ENCODE measurements at places on chromosomes 6 and 20. TPM values are rescaled to one million over a fixed set of nuclear protein-coding genes. Genes with fewer than 3 reads are reported as not detected.

DNA sequence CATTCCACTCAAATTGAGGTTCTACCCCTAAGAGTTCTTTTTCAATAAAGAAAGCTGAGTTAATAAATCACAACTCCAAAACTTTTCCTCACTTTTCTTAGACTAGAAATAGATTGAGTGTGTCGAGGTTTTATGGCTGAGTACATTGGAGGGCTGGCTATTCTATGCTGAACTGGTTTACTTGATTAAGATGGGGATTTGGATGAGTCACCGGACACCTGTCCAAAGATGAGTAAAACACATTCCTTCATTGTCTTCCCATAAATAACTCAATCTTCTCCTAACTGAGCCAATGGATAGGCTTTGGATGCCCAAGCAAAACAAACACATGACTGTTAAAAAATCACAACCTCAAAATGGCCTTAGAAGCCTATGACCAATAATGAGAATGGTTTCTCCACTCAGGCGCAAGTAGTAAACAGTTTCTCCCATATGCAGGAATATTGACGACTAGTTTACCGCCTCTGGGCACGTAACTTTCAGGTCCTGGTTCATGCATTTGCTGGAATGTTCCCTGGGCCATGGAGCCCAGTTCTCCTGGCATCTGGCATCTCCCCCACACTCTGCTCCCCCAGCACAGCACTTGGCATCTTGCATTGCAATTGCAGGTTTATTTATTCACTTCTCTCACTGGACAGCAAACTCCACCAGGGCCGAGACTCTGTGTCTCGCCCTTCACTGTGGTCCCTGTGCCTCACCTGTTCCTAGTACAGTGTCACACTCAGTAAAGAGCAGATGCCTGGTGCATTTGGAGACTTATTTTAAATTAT is 43.9 kb downstream of the BCAS1 start:
- H3K27ac ChIP-seq, result no peak overlapping the region
- H3K4me1 ChIP-seq, result no peaks in the 10 kb centered on the region
- H3K36me3 ChIP-seq, result no peaks in the 10 kb centered on the region
- H3K27me3 ChIP-seq, result no peaks in the 10 kb centered on the region

PPP1R3G gene
- total RNA-seq, result not detected

GRCh38 chr6:161232467-161232866 is 41.4 kb downstream of the AGPAT4 start:
- 0 out of 2 replicates have a peak overlapping the region, but pooled peaks have one; percentile 19 for H3K27ac ChIP-seq
- H3K4me1 ChIP-seq, result peaks cover 2% of the 10 kb centered on the region
- no peak overlapping the region for H3K4me3 ChIP-seq
- no peak for DNase-seq
- no peaks in the 10 kb centered on the region for H3K27me3 ChIP-seq
- peaks cover 17% of the 10 kb centered on the region for H3K36me3 ChIP-seq

DNA sequence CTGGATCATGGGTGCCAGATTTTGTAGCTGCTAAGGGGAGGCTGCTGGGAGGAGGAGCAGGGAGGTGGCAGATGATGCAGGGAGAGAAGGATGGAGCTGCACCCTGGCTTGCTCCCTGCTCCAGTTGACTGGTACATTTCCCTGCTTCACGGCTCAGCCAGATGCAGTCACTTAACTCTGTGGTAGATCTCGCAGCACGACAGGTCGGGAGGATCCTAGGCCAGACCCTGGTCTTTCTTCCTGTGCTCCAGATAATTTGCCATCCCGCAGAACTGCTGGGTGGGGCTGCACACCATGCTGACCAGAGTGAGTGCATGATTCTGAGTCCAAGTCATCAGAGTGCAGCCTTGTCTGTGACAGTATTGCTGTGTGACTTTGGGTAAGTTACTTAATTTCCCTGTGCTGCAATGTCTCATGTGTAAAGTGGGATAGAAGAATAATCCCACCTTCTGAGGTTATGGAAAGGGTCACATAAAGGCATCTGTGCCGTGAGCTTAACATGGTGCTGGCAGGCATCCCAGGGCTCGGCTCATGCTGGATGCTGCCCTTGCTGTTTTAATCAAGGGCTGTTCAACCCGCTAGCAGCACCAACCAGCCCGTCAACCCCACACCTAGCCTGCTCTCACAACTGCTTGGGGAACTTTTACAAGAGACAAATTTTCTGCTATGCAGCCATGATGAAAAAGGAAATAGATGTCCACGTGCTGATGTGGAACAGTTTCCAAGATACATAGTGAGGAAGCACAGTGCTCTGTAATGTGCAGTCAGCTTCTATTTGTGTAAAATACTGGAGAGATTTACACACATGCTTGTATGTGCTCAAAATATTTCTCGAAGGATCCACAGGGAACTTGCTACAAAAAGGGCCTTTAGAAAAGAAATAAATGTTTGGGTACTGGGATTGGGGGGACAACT is 257.9 kb downstream of the CDH26 start:
- H3K4me1 ChIP-seq, result no peaks in the 10 kb centered on the region
- H3K27me3 ChIP-seq, result no peaks in the 10 kb centered on the region
- no peaks in the 10 kb centered on the region for H3K36me3 ChIP-seq
- DNase-seq, result no peak
- no peak overlapping the region for H3K4me3 ChIP-seq

CST4 gene
- not detected for total RNA-seq

- no peaks in the 10 kb centered on the region for H3K36me3 ChIP-seq
- DNase-seq, result no peak
- no peaks in the 10 kb centered on the region for H3K4me1 ChIP-seq
Measured at GRCh38 chr6:43840490-43841218, 70.6 kb downstream of the VEGFA start.

- H3K36me3 ChIP-seq, result no peaks in the 10 kb centered on the region
- no peaks in the 10 kb centered on the region for H3K27me3 ChIP-seq
- H3K4me1 ChIP-seq, result no peaks in the 10 kb centered on the region
- DNase-seq, result no peak
- H3K4me3 ChIP-seq, result no peak overlapping the region
Measured at GRCh38 chr6:80488190-80488589, 381.7 kb downstream of the BCKDHB start.

DNA sequence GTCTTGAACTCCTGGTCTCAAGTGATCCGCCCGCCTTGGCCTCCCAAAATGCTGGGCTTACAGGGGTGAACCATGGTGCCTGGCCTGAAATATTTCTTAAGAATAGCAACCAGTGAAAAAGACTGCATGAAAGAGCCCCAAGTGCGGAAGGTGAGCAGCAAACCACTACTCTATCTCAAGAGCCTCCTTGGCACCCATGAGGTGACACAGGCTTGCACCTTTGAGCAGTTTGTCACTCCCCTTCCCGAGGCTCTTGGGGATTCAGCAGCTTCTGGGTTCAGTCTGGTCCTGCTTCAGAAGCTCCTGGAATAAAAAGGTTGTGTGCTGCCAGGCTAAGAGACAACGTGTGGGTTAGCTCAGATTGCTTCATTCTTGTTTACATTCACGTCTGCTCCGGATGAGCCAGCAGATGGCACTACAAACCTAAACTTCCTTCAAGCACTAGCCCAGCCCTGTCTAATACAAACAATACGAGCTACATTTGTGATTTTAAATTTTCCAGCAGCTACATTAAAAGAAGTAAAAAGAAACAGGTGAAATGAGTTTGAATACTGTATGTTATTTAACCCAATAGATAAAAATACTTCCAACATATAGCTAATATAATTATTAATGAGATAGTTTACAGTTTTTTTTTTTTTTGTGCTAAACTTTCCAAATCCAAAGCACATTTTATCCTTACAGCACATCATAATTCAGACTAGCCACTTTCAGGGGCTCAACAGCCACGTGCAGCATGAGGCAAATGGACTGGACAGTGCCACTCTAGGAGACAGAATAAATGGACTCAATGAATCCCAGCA is 46.2 kb downstream of the GJA10 start:
- no peaks in the 10 kb centered on the region for H3K4me1 ChIP-seq
- H3K36me3 ChIP-seq, result no peaks in the 10 kb centered on the region
- DNase-seq, result no peak
- no peak overlapping the region for H3K4me3 ChIP-seq
- no peaks in the 10 kb centered on the region for H3K27me3 ChIP-seq

DNA sequence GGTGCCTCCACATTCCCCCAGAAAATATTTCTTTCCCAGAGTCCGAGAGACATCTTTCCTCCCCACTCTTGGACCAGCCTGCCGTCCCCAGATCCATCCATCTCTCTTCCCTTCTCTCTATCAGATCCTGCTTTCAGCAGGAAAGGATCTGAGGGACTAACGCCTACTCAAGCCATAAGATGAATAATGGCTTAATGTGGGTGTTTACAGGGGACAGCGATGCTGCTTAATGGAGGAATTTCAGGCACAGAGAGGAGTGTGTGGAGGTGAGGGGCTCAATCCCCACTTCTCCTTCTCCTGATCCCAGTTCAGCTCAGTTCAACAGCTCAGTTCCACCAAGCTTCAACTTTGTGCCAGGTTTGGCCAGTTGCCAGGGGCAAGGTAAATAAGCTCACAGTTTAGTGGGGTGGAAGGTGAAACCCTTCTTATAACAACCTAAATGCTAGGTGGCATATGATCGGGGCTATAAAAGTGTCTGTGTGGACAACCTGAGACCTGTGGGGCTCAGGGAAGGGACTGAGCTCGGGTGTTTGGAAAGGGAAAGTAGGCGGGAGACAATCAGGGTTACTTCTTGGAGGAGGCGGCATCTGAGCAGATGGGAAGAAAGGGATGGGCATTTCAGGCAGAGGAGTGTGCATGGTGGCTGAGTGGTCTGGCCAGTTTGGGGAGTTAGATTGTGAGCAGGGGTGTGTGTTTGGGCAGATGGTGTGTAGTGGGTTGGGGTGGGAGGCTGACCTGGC is 55.8 kb downstream of the CDH22 start:
- no peak overlapping the region for H3K4me3 ChIP-seq
- no peak overlapping the region for H3K27ac ChIP-seq
- peaks cover 7% of the 10 kb centered on the region for H3K4me1 ChIP-seq
- no peak for DNase-seq
- H3K27me3 ChIP-seq, result peaks cover 9% of the 10 kb centered on the region
- no peaks in the 10 kb centered on the region for H3K36me3 ChIP-seq

GRCh38 chr20:63098195-63098810 is 91.5 kb upstream of the BHLHE23 start:
- peaks cover 5% of the 10 kb centered on the region for H3K36me3 ChIP-seq
- no peak overlapping the region for H3K4me3 ChIP-seq
- DNase-seq, result peak; percentile 20
- no peak overlapping the region for H3K27ac ChIP-seq
- peaks cover 28% of the 10 kb centered on the region for H3K27me3 ChIP-seq

All from H1 (cell line).